ENCODE measurements at places on chromosomes 7 and 10.

DNA sequence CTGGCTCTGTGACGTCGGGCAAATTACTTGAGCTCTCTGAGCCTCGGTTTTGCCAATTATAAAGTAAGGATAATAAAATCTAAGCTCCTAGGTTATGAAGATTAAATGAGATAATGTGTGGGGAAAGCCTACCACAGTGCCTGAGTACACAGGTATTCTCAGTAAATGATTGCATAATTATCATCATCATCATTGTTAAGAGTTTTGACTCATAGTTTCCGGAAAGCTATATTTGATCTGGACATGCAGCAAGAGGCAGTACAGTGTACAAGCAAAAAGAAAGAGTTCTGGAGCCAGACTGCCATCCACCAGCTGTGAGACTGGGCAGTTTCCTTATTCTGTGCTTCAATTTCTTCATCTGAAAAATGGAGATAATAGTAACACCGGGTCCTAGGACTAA is 155.6 kb upstream of the YAE1 start:
- no peak for DNase-seq

GRCh38 chr10:75987616-75988015 is 556.2 kb downstream of the LRMDA start:
- no peak for DNase-seq

DNA sequence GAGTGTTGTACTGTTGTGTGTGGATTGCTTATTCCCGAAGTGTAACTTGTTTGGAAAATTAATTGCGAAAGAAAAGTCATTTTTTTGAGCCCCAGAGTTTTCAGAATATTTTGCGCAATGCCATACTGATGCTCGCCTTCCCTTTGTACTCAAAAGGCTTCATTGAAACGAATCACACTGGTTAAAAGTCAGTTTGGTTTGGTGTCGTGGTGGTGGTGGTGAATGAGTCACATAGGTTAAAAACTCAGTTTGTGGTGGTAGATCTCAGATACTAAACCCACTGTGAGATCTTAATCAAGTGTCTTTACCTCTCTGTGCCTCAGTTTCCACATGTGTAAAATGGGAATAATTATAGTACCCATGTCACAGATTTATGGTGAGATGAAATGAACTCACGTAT is 61.1 kb upstream of the IL6 start:
- no peak for DNase-seq

GRCh38 chr10:28328346-28328745 is 25.5 kb upstream of the MPP7 start:
- DNase-seq = no peak

All from RWPE2 (cell line).